Skeletal muscle cell (primary cell): ENCODE measurements at places on chromosomes 5 and 9.

GRCh38 chr5:136035837-136036236 is 7.0 kb downstream of the TGFBI start:
- no peak for DNase-seq

- no peak for DNase-seq
Measured at GRCh38 chr5:168413062-168413461, 73.2 kb upstream of the RARS1 start.

GRCh38 chr9:38732885-38733284 is 13.0 kb upstream of the FAM240B start:
- DNase-seq: no peak

- DNase-seq: no peak
Measured at GRCh38 chr9:101087426-101087825, 58.9 kb downstream of the PLPPR1 start.

GRCh38 chr5:43602461-43603343 is at the start of gene NNT:
TSS of gene NNT (plus strand) at chr5:43603180. CDS start at chr5:43609196, 6,016 bp downstream.
- DNase-seq: no peak

DNA sequence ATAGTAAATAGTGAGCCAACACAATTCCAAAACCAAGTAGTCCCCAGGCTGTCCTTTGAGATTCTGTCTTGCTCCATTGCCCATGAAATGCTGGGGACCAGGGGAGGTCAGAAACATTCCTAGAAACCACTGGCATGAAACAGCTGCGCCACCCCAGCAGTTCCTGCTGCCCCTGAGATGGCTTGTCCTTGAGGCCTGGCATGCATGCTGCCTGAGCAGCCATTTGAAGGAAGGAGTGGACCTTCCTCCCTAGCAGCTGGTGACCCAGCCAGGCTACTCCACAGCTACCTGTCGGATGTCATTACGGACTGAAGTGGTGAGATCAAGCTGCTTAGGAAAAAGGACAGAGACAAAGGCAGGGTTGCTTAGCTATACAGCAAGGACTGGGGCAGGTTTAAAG is 260.6 kb downstream of the DENND1A start:
- no peak for DNase-seq

- no peak for DNase-seq
Measured at GRCh38 chr9:13186091-13186490, 93.4 kb downstream of the MPDZ start.

DNA sequence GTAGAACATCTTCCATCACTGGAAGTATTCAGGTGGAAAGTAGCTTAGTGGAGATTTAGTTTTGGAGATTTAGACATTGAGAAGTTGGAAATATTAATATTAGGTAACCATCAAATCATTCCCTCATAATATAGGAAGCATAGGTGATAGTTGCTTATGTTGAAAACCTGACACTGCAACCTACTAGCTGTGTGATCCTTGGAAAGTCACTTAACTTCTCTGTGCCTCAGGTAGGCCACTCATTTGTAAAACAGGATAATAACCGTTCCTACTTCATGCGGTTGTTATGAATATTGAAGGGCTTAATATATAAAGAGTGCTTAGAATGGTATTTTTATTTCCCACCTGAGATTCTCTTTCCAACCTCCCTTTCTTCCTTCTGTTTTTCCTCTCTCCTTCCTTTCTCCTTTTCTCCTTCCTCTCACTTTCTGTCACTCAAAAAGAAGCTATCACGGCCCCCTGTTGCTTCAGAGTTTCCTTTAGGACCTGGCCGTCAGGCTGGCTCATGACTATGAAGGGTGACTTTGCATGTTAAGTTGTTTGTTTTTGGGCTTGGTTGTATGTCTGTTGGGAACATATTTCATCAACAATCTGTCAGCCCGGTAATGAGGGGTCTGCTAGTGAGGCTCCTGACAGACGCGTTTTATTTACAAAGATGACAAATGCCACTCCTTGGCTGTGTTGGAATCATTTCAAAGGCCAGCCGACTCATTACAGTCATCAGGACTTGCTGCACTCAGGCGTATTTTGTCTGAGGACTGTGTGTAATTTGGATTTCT is 31.0 kb downstream of the DOCK2 start:
- no peak for DNase-seq

DNA sequence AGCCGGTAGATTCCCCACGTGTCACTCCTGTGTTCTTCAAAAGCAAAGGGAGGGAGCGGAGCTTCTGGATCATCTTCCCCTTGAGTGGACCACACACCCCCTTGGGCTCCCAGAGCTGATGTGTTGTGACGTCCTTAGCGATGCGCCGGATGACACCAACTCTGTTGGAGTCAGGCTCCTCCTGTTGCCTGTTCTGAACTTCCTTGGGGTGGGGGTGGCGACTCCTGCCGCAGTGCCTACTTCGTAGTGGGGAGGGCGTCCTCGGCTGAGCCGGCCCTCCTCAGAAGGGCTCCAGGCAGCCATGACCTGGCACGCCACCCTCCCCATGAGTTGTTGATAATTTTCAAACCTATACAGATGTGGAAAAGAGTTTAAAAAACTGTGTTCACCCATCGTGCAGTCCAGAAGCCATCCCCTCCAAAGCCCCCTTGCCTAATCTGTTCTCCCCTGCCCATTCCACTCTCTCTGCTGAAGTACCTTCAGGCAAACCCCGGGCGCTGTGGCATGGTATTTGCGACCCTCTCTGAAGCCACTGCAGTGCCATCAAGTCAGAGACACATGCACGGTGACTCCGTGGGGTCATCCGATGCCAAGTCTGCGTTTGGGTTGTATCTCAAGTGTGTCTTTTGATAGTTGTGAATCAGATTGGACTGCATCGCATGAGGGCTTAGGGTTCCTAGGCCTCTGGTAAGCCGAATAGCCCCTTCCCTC is 16.7 kb downstream of the EXOC3 start:
- DNase-seq: no peak

DNA sequence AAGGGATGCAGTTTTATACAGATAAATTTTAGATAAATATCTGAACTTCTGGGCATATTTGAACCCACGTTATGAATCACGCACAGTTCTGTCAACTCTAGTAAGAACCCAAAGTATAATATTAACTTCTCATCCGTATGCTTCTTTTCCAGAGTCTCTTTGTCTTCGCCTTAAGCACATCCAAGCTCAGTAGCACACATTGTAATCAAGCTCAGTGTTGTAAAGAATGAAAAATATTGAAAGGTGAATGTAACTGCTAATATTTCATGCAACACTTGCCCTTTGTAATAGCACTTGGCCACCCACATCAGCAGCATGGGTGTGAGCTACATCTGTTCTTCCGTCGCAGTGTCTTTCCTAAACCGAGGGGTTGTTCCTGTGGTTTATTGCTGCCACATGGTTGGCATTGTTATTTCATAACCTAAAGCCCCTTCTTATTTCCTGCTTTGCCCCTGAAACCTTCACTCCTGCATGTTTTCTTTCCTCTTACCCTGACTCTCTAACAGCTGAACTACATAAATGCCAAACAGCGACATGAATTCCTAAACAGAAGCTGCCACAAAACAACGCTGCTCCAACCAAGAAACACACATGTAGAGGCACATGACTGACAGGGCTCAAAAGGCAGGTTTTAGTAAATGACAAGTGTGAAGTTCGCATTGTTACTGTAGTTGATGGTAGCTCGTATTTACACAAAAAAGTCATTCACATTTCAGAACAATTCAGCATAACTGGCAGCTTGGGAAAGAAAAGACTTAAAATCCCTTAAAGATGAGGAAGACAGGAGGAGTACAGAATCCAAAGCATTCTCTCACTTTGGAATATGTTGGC is 190.1 kb upstream of the MEF2C start:
- DNase-seq: peak; percentile 32
